ENCODE measurements at places on chromosomes 7 and 10.

- DNase-seq, result no peak
These were observed 186.8 kb upstream of the YAE1 start for GRCh38 chr7:39379416-39379815.

DNA sequence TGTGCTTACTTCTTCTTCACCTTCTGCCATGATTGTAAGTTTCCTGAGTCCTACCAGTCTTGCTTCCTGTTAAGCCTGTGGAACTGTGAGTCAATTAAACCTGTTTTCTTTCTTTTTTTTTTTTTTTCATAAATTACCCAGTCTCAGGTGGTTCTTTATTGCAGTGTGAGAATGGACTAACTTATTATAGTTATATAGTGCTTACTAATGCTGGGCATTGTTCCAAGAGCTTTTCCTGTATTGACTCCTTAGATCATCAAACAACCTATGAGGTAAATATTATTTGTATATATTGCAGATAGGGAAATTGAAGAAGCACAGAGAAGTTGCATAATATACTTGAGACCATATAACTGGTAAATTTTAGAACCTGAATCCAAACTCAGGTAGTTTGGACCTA is 98.1 kb downstream of the MBL2 start:
- DNase-seq, result no peak

- DNase-seq, result no peak
These were observed 257.3 kb upstream of the AKR1E2 start for GRCh38 chr10:4568731-4569130.

- peak; percentile 67 for DNase-seq
These were observed 7.6 kb upstream of the C10orf105 start for GRCh38 chr10:71727105-71727737.

DNA sequence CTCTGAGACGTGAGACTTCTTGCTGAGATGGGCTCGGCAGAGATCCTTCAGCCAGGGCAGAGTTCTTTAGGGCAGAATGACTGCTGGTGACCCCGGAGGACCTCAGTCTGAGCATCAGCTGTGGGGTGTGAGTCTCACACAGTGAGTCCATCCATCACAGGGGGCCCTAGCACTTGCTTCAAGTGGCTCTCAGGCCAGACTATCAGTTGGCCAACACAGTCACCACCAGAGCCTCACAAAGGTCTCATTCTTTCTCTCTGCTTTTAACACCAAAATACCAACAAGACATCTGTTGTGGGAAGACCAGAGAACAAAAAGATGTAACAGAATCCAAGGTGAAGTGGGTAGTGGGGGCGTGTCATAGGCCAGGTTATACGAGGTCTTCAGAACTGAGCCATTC is 345.6 kb upstream of the NRP1 start:
- no peak for DNase-seq

DNA sequence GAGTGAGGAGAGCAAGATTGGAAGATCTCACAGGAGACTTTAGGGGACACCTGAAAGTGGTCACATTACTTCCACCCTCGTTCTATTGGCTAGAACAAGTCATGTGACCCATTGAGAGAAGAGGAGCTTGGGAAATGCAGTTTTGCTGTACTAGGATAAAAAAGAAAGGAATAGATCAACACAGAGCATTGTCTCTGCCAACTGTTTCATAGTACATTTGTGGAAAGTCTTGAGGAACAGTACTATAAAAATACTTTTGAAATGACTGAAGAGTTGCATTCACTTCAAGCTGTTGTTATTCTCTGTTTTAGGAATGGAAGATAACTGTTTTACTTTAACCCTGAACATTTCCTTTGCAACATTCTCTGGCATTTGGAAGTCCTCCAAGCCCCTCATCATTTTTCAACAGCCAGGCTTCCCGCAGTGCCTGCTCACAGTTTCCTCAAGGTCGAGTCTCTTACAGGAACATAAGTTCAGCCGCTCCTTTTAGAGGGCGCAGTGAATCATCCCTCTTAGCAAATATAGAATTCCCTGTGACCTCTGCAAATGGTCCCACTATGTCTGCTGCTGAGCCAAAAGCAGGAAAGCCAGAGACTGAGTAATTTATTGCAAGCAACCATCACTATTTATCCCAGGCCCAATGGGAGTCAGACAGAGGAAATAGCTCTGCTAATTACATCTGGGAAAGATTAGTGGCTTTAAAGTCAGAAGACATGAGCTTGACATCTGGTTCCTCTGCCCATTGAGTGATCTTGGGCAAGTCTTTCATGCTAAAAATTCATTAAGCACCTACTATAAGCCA is 40.7 kb downstream of the MRPL32 start:
- no peak for DNase-seq

GRCh38 chr7:77458786-77459185 is 42.6 kb upstream of the GSAP start:
- no peak for DNase-seq

DNA sequence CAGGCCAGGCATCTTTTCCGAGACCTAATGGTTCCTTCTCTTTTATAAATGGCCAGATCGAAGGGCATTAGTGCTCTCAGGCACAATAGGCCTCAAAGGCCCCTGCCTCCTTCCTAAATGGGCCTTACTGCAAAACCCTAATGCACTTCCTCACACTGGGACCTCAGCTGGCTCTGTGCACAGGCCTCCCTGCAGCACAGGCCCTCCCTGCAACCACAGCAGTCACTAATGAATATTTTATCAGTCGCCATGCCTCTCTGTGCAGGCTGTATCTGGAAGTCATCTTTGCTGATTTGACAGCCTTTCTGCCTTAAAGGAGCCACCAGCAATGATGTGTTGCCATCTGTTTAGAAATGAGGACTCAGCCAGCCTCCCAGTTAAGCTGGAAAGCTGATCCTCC is 54.9 kb upstream of the SDK1 start:
- DNase-seq, result no peak
